8988T (cell line): ENCODE measurements at places on chromosomes 16 and 17.
A peak's percentile ranks its signal among the peaks of the same experiment; 100 is the strongest.

DNA sequence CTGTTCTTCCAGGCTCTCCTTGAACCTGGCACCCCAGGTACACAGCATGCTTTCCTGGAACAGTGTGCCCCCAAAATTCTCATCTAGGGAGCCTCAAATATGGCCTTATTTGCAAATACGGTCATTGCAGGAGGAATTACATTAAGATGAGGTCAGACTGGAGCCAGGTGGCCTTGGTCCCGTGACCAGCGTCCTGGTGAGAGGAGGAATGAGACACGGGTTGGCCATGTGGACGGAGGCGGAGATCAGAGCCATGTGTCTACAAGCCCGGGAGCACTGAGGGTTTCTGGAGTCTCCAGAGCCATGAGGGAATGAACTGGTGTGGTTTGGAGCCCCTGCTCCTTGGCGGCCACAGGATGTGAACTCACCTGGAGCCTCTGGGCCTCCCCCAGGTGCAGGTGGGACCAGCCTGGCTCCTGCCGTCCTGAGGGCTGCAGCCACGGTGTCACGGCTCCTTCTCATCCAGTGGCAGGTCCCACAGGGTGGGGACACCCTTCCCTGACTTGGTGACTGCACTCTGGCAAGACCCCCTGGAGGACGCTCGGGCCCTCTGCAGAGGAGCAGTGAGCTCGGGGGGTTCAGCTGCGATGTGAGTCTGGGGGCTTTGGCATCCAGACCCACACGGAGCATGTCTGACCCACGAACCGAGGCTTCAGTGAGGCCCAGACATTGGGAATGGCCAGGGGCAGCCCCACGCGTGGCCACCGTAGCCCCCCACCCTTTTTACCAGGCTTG lies 21.8 kb upstream of the GNG13 start:
- DNase-seq = no peak

DNA sequence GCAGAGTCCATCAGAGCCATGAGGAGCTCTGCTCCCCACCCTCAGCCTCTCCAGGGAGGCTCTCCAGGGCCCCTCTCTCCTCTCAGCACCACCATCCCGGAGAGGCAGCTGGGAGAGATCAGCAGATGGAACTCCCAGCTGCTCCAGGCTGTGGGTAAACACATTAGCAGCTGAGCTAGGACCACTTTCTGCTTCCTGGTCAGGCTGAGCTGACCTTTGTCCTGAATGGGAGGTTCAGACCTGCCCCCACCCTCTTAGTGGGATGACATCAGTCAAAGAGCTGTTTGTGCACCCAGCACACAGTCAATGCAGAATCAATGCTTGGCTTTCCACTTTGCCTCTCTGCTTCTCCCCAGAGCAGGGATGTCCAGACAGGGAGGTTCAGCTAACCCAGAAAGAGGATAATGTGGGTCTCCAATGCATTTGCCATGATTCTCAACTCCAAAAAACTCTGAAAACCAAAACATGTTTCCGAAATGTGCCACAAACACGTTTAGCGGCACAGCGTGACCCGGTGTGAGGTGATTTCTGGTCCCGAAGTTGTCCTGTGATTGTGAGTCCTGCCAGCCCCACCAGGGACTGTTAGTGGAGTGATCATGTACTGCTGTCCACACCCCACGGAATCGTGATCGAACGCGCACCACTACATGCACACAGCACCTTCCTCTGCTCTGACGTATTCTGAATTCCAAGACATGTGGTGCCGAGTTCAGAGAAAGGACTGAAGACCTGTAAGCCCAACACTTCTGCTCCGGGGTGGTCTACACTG lies 6.7 kb downstream of the GPR142 start:
- DNase-seq = no peak

DNA sequence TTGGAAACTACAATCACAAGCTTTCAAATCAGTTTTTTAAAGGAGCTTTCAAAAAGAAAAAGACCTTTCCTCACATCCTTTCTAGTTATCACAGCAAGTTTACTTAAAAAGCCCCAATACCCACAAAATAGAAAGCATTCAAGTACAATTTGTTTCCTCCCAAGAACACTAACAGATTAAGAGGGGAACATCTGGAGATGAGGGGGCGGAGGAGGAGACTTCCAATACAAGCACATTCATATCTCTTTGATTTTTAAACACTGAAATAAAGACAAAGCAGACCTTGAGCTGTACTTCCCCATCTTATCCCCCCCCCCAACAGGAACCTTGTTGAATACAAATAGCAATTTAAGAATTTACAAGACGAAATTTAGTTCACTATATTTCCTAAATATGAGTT lies 2.0 kb downstream of the YWHAE start:
- DNase-seq = no peak

GRCh38 chr17:36034127-36034526 lies 16.4 kb upstream of the CCL23 start:
- no peak for DNase-seq

DNA sequence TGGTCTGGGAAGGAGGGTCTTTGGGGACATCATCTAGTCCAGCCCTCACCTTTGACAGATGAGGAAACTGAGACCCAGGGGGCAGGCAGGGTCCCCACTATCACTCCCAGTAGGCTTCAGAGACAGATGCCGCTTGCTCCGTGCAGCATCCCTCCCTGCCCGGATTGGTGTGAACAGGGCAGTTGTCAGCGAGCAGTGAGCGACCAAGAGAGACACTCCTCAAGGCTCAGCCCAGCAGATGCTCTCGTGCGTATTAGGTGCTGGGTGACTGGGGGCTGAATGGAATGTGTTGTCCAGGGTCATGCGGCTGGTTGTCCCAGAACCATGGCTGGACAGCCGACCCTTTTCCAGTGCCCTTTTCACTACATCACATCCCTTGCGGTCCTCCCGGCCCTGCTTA lies 49.0 kb downstream of the MPRIP start:
- DNase-seq = no peak

GRCh38 chr17:16491703-16492612 lies at the start of gene LRRC75A:
TSS of gene LRRC75A (minus strand) at chr17:16492193. CDS start at chr17:16491990, 203 bp downstream.
- DNase-seq = peak; percentile 75

DNA sequence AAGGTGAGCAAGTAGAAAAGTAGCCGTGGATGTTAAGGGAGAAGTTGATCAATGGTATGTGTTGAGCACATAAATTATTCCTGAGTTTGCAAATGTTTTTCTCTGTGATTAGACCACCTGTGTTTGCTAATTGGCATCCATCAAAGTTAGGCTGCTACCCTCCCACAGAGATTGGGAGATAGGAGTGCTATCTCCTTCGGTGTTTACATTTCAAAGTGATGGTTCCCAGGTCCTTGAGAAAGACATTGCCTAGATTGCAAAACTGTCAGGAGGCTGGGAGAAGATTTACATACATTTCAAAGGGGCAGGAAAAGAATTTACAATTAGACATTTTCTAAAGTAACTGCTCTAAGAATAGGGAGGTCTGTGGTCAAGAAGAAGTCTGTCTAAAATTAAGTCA lies 54.3 kb upstream of the CNTNAP4 start:
- DNase-seq = no peak

DNA sequence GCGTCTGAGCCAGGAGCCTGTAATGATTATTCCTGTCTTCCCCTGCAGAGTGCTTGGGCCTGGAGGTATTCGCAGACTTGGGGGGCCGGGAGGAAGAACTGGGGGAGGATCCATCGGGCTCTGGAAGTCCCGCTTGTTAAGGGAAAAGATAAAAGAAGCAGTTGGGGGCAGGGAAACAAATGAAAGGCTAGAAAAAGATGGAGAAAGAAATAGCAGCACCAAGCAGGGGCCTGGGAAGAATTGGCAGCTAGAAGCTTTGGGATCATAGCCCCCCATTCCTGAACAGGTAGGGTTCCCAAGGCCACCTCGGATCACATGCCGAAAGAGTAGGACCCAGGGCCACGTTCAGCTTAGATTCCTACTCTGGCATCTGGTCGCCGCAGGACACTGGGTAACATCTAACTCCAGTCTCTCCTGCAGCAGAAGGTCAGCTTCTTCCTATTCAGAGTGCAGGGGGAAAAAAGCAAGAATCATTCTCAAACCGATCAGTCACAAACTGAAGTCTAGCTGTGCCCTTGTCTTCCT lies 23.6 kb downstream of the ADAM11 start:
- no peak for DNase-seq

DNA sequence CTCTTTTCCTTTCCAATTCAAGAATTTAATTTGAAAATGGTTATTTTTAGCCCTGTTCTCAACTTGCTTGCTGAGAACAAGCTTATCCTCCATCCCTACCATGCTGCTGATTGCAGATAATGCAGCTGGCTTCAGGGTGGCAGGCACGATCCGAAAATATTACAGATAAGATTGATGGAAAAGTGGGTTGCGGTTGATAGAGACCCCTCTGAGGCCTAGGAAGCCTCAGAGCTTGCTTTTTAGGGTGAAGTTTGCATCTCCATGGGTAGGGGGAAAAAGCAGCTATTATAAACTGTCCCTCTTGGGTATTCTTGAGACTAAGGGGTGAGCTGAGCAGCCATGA lies 116.5 kb upstream of the GOT2 start:
- DNase-seq = no peak

- DNase-seq = no peak
These were observed 333.1 kb upstream of the MAF start for GRCh38 chr16:79933603-79934002.

- DNase-seq = no peak
These were observed 297.5 kb downstream of the XYLT1 start for GRCh38 chr16:17173281-17173680.

- no peak for DNase-seq
These were observed 10.4 kb upstream of the WFDC1 start for GRCh38 chr16:84284154-84284722.

GRCh38 chr17:63358111-63358839 lies 87.8 kb downstream of the CYB561 start:
- no peak for DNase-seq

- DNase-seq = no peak
These were observed 119.2 kb downstream of the AXIN2 start for GRCh38 chr17:65442250-65442649.

GRCh38 chr16:86783636-86784626 lies 205.6 kb downstream of the FOXL1 start:
- no peak for DNase-seq

DNA sequence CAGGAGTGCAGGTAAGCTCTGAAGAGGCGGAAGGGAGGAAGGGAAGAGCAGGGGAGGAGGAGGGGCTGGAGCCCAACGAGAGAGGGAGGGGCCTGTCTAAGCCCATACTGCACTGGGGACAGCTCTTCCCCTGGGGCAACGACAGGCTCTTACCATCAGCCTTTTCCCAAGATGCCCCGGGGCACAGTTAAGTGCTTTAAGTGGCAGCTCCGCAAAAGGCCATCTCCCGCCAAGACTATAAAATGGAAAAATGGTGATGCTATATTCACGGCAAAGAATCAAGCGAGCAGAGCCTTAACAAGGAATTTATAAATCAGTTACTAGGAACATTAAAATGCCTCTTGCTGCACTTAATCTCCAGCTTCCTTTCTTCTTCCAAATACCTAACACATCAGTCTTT lies 110.2 kb upstream of the NLRP1 start:
- no peak for DNase-seq

- DNase-seq = no peak
These were observed 4.6 kb downstream of the CFAP20 start for GRCh38 chr16:58124601-58124915.

GRCh38 chr17:73650140-73650539 lies 5.9 kb upstream of the SDK2 start:
- DNase-seq = no peak

- no peak for DNase-seq
These were observed 165.6 kb upstream of the RPH3AL start for GRCh38 chr17:518047-518735.

- DNase-seq = no peak
These were observed 87.5 kb downstream of the BMERB1 start for GRCh38 chr16:15521758-15522509.
